ENCODE measurements at places on chromosomes 6 and 20.

- DNase-seq = no peak
These were observed 41.8 kb upstream of the UBR2 start for GRCh38 chr6:42522036-42522435.

GRCh38 chr20:25035921-25036320, 22.0 kb downstream of the ACSS1 start:
- DNase-seq = no peak

DNA sequence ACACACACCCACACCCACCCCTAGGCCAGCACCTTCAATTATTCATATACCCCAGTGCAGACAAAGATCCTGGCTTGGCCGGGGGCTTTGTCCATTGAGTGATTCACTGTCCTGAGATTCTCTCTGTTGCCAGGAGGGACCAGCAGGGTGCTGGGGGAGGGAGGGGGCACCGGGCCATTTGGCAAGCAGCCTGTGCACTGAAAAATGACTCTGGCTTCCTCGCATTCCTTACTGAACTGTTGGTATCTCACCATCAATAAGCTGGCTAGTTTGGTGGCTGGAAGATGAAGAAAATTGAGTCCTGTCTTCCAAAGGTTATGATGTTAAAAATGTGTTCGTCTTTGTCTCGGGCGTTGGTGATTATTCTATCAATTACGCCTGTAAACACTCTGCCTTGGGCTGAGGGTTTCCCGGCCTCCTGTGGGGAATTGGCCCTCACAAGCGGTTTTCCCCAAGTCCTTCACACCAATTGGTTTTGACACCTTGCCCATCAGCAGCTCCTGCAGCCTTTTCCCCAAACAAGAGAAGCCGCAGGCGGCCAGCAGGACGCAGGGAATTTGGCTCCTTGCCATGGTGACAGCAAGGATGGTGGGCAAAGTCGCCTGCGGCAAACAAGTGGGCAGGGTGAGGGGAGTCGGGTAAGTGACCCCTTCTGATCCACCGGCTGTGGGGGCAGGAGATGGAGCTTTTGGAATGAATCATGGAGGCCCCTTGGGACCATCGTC, 4.9 kb downstream of the VSTM2L start:
- DNase-seq = no peak

DNA sequence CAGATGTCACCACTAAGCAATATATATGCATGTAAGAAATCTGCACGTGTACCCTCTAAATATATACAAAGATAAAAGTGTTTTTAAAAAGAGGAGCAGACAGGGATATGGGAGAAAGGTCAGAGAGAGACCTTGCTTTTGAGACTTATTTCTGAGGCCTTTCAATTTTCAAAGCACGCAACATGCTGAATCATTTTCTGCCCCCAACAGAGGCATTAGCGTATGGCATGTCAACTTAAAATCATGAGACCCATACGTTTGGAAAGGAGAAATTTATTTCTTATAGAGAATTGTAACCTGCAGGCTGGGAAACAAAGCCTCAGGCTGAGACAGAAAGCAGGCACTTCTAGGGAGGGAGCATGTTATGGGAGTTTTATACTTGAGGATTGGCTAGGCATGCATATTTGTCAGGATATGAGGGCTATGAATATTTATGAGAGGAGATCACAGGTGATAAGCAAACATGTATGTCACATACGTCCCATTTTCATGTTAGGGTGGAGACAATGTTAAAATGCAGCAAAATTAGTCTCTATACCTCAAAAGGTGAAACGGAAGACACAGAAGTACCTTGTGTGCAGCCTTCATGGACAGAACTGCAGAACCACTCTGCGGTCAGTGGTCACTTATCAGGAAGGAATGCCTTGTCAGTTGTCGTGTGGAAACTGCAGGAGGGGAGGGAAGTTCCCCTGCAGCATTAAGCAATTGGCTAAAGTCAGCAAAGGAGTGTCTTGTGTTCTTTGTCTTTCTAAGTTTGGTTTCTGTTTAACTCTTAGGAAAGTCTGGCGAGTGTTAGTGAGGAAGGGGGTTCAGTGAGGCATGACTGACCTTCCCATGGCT, 6.3 kb upstream of the GABRR2 start:
- no peak for DNase-seq

- no peak for DNase-seq
These were observed 1784.9 kb upstream of the DEFB115 start for GRCh38 chr20:29472606-29473005.

Measured in stimulated activated CD4-positive, alpha-beta T cell treated with anti-CD3 and anti-CD28 coated beads, TNF-alpha, amount 100 ng/mL, for 1 hour (primary cell).